Activated CD8-positive, alpha-beta memory T cell treated with anti-CD3 and anti-CD28 coated beads for 24 hours (primary cell): ENCODE measurements at places on chromosomes 16 and 17.

GRCh38 chr16:62135911-62136310, 99.7 kb upstream of the CDH8 start:
- no peak for DNase-seq

DNA sequence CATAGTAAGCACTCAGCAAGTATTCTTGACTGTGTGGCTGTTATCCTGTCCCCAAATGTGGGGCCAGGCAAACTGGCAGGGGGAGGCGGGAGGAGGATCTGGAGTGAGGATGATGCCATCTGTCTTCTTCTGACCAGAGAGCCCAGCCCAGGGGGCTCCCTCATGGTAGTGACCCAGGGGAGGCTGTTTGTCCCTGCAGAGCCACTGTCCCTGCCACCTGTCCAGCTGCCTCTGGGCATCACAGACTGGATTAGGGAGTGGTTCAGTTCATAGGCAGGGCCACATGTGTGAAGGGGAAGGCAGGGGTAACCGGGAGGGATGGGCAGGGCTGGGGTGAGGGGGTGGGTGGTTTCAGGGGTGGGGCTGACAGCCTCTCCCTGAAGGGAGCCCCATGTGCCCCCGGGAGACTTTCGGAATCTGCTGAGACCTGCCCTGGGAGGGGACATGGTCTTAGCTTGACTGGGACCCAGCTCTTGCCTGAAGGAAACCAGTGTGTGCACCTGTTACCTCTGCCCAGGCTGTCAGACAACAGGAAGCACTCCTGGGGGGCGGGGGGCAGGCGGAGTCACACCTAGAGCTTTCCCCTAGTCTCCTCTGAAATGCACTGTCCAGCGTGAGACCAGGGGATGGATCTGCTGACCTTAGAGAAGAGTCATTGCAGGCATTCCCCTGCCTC, 15.2 kb downstream of the ARHGAP23 start:
- DNase-seq: no peak

GRCh38 chr16:11147033-11147753, 108.8 kb downstream of the SOCS1 start:
- DNase-seq: no peak

GRCh38 chr17:320809-321385, 31.7 kb downstream of the RPH3AL start:
- no peak for DNase-seq

DNA sequence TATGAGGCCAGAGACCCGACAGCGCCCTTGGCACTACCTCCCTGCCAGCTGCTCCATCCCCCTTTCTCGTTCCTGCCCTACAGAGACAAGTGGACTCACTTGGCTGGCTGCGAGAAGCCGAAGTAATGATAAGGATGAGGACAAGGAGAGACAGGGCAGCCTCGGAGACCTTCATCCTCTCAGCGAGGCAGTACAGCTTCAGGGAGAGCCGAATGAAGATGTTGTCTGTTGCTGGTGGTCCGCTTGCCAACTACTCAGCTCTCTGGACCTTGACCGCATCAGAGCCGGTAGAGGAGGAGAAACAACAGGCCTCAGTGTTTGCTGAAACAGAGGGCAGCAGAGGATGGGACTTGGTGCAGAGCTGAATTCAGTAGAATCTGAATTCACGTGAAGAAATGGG, at the start of gene CCL16:
Gene CCL16, minus strand, starts transcription at position 252 of the 400 bp plus-strand sequence. Its CDS starts 77 bp downstream, at position 175.
- no peak for DNase-seq

DNA sequence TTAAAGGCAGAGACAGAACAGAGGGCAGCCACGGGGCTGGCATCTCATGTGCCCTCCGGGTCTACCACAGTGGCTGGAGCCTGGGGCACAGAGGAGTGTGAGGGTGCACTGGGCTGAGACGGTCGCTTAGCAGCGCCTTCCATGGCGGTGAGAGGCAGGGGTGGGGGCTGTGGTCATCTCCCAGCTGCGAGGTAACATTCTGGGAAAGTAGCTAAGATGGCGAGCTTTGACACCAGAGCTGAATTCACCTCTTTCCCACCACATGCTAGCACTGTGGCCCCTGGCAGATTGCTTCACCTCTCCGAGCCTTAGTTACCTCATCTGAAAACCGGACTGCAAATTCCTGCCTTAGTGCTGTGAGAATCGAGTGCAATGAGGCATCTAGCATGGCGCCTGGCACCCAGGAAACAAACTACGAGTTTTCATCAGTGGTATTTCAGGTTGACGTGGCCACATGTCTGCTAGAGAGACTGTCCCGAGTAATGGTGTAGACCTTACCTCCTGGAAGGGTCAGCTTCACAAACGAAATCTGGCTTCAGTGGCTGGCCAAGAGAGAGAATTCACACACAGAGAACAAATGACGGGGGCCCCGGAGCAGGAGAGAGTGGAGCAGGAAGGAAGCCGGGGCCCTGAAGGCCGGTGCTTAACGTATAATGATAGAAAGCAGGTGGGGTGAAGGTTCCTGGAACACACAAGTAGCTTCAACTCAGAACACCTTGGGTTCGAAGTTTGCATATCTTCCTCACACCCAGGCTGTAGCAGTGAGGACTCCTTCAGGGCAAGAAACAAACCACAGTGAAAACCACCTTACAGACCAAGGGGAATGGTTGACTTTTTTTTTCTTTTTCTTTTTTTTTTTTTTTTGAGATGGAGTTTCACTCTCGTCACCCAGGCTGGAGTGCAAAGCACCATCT, 63.9 kb upstream of the RPH3AL start:
- peak; percentile 82 for DNase-seq

- no peak for DNase-seq
These were observed 3.1 kb upstream of the CIAO3 start for GRCh38 chr16:743794-744500.

- DNase-seq: no peak
These were observed 22.5 kb downstream of the NPRL3 start for GRCh38 chr16:116015-116414.

DNA sequence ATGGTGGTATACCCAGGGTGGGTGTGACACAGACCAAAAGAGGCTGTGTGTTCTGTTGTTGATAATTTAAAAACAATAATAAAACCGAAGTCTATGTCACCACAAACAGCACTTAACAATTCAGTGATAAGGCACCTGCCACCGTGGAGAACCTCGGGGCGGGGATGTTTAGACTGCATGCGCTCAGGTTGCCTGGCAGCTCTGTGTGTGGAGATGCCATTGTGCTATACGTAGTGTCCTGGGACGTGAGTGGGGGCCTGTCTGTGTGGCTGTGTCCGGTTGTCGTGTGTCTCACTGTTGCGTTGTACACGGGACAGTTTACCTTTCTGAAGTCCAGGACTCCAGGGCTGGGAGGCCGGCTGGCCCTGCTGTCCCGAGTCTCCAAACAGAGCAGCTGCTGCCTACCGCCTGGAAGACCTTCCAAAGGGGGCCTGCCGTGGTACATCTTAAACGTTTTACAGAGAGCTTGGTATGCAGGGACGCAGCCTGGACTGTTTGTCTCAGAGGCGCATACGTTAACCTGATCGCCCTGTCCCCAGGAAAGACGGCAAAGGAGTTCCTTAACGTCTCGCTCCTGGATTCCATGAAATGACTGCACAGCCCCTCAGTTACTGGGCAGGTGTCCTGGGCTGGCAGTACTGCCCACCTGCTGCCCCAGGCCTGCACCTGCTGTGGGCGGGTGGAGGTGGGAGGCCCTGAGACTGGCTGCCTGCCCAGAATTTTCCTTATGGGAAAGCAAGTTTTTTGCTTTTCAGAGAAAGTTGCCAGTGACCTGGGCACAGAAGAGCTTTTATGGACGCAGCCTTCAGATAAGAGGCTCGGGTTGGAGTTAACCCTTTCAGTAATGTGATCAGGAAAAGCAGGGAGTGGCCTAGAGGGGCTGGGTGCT, 19.0 kb downstream of the SPIRE2 start:
- no peak for DNase-seq

GRCh38 chr17:68324114-68324513, 32.8 kb downstream of the ARSG start:
- DNase-seq: no peak
